ENCODE measurements at places on chromosomes 7 and 10.

GRCh38 chr10:3042589-3042988 lies 24.8 kb upstream of the PFKP start:
- DNase-seq = no peak

DNA sequence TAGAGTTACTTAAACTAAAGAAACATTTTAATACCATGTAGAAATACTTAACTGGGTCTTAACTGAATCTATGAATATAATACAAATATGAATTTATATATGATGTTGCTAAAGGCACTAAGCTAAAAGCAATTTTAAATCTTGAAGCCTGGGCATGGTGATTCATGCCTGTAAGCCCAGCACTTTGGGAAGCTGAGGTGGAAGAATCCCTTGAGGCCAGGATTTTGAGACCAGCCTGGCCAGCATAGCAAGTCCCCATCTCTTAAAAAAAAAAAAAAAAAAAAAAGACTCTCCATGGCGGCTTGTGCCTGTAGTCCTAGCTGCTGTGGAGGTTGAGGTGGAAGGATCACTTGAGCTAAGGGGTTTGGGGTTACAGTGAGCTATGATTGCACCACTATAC lies 95.3 kb downstream of the CCSER2 start:
- no peak for DNase-seq

GRCh38 chr7:150388709-150389531 lies 9.8 kb downstream of the ZNF775 start:
- DNase-seq = peak; percentile 97

- DNase-seq = no peak
Measured at GRCh38 chr7:84941291-84941690, 245.6 kb downstream of the SEMA3D start.

GRCh38 chr7:99404977-99405320 lies 3.4 kb downstream of the PDAP1 start:
- DNase-seq = no peak

DNA sequence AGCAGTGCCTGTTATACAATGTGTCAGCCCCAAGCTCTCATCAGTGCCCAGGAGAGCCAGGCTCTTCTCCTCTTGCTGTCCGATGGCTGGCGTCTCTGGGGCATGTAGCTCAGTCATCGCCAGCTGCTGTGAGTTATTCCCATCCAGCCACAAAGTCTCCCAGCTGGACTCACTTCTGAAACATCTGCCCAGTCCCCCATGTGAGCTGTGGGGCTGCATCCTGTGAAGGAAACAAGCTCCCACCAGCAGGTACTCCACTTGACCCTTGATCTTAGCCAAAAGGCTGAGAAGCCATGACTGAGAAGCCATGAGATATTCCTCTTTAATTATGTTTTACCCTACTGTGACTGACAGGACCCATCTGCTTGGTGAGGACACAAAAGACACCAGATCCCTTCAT lies 212.7 kb upstream of the IGFBP3 start:
- peak; percentile 13 for DNase-seq

- no peak for DNase-seq
Measured at GRCh38 chr7:47683485-47683898, 101.6 kb upstream of the TNS3 start.

DNA sequence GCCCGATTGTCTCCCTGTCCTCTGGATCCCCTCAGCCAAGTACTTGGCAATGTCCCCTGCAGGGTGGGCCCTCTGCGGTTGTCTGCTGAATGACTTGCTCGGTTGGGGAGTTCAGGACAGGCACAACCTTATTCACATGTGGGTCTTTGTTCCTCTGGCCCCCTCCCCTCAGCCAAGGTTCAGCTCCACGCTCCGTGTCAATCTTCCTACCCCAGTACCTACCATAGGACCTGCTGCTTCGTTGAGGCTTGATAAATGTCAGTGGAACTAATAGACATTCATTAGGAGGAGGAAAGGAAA lies 7.1 kb downstream of the CPA5 start:
- no peak for DNase-seq
